ENCODE measurements at places on chromosomes 7 and 10.

- no peak for DNase-seq
These were observed 21.8 kb upstream of the CH25H start for GRCh38 chr10:89228962-89229361.

GRCh38 chr10:70801854-70802253 is 13.9 kb upstream of the SGPL1 start:
- no peak for DNase-seq

- no peak for DNase-seq
These were observed 86.0 kb upstream of the ZNF32 start for GRCh38 chr10:43734716-43735115.

DNA sequence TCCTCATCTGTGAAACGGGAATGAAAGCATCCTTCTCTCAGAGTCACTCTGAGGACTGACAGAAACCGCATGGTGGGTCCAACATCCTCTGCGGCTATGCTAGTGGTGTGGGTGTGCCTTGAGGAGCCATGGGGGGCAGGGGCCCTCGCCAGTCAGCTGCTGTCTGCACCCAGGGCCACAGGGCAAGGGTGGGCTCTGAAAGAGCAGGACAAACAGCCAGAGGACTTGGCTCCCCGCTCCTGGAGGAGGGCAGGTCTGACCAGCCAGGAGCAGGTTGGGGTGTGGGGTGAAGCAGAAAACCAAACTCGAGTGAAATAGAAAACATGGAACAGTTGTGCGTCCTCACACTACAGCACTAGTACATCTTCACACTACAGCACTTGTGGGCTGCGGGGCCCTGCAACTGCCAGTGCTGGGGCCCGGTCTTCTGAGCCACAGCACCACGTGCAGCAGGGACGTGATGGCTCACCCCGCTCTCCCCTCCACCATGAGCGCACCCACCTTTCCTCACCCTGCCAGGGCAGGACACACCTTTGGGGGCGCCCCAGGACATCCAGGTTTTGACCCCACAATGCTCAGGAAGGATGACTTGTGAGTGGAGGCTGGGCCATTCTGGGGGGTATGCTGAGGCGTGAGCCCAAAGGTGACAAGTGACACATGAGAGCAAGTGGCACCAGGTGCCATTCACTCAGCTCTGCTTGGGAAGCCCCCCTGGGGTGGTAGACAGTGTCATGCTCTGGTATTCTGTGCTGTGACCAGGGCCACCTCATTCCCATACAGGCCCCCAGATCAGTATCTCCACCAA is 96.1 kb upstream of the RET start:
- no peak for DNase-seq

DNA sequence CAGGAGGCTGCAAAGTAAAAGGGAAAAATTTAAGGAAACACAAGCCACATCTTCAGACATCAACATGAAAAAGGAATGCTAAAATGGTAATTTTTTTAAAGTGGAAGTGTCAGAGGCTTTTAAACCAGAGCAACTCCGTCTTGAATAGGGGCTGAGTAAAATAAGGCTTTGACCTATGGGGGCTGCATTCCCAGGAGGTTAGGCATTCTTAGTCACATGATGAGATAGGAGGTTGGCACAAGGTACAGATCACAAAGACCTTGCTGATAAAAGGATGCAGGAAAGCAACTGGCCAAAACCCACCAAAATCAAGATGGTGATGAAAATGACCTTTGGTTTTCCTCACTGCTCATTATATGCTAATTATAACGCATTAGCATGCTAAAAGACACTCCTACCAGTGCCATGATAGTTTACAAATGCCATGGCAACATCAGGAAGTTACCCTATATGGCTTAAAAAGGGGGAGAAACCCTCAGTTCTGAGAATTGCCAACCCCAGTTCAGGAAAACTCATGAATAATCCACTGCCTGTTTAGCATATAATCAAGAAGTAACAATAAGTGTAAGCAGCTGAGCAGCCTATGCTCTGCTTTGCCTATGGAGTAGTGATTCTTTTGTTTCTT is 128.3 kb downstream of the SKAP2 start:
- no peak for DNase-seq

GRCh38 chr7:83289419-83289993 is 126.8 kb upstream of the PCLO start:
- DNase-seq: no peak

DNA sequence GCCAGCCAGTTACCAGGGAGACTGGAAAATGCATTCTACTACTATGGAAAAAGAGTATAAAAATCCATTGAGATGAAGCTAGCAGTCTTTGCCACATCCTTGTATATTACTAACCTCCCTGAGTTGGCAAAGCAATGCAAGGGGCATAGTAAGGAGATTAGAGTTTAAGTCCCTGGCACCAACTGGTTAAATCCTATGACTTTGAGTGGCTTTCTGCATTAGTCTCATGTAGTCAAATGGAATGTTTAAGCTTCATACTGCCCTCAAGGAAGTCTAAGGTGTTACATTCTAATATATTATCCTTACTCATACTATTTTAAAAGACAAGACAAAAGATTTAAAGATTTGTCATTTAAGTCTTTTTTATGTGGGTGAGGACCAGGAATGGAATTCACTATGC is 110.1 kb downstream of the INHBA start:
- no peak for DNase-seq

GRCh38 chr10:98331885-98332284 is 63.9 kb upstream of the LOXL4 start:
- DNase-seq: no peak

GRCh38 chr7:140049339-140050024 is 13.3 kb downstream of the PARP12 start:
- DNase-seq: no peak

- no peak for DNase-seq
These were observed 123.3 kb downstream of the MICU1 start for GRCh38 chr10:72502581-72502980.

- no peak for DNase-seq
These were observed 46.6 kb downstream of the PWWP2B start for GRCh38 chr10:132443605-132443982.

GRCh38 chr10:26222563-26222962 is 6.0 kb downstream of the GAD2 start:
- DNase-seq: no peak

DNA sequence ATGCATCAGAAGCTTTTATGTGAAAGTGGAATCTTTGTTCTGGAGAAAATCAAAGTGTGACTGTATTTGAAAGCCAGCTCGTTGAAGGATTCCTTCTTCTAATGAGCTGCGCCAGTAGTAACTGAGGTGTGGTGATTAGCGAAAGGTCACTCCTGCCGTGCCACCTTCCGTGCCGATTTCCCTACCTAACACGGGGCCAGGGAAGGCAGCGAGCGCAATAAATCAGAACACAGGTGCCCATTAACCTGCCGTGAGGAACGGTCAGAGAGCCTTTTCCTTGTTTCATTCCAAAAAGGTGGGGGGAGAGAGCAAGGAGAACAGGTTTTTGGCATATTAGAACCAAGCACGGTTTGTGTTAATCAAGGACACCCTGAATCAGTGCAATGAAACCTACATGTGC is 258.0 kb downstream of the CELF2 start:
- DNase-seq: no peak

- DNase-seq: no peak
These were observed 13.2 kb upstream of the PWWP2B start for GRCh38 chr10:132383751-132384196.

- DNase-seq: no peak
These were observed 23.2 kb upstream of the SDK1 start for GRCh38 chr7:3277604-3278572.

GRCh38 chr7:157952841-157953645 is 616.2 kb downstream of the DNAJB6 start:
- no peak for DNase-seq

DNA sequence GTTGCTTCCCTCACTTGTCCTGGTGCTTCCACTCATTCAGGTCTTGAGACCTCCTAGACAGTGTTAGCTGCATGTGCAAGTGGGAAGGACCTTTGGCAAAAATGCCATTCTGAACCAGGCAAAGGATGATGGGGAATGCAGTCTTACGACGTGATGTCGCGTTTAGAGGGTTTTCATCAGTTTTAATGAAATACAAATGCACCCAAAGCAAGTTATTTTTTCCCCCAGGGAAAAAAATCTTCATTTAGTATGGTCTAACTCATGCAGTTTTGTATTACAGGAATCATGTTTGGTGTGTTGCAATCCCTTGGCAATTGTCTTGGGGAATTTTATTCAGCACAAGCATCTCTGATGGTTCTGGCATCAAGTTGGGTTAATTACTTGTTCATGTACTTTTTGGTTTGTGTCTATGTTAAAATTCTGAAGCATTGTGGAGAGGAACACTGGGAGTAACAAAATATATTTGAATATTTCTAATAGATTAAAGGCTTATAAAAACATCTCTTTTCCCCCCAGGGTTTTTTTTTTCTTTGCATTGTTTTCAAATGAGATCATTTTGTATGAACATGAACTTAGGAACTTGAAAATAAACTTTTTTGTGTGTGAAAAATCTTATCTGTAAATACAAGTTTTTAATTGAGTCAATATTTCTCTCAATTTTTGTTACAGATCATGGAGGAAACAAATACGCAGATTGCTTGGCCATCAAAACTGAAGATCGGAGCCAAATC is 188.9 kb downstream of the BICC1 start:
- DNase-seq: no peak

- no peak for DNase-seq
These were observed 46.1 kb downstream of the ASB13 start for GRCh38 chr10:5620223-5620721.

DNA sequence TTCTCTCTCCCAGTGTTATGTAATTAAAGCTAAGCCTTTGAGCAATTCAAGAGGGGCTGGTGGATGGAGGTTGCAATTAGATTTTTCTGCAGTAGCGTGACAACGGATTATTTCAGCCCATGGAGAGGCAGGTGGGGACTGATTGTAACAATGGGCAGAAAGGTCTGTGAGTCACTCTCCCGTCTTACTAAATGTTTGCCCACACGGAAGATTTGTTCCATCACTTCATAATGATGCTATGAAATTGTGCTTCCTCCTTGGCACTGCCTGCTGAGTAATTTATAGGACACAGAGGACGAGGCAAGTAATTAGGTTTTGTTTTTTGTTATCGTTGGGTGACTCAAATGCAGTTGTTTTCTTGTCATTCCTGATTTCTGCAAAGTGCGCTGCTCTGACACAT is 594.5 kb upstream of the DPP6 start:
- no peak for DNase-seq

DNA sequence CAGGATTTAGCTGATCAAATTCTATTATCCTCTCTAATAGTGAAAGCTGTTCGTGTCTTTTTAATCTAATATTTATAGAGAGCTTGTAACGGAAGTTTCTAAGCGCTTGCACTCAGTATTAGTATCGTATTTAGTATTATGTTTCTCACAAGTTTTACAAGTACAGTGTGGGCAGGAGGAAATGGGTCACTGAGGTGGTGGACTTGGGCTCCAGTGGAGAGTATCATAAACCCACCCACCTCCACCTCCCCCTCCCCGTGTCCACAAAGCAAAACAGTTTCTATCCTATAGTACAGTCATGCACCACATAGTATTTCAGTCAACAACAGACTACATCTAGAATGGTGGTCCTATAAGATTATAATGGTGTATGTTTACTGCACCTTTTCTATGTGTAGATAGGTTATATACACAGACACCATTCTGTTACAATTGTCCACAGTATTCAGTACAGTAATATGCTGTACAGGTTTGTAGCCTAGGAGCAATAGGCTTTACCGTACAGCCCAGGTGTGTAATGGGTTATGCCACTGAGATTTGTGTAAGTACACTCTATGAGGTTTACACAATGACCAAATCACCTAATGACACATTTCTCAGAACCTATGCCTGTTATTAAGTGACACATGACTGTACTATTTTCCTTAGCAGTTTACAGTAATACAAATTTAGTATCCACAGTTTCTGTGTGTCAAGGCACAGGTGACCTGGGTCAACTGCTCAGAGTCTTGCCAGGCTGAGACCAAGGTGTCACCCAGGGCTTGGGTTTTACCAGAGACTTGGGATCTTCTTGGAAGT is 1021.3 kb upstream of the C7orf33 start:
- DNase-seq: no peak

- no peak for DNase-seq
These were observed 1.7 kb downstream of the ZFYVE27 start for GRCh38 chr10:97738616-97739015.

DNA sequence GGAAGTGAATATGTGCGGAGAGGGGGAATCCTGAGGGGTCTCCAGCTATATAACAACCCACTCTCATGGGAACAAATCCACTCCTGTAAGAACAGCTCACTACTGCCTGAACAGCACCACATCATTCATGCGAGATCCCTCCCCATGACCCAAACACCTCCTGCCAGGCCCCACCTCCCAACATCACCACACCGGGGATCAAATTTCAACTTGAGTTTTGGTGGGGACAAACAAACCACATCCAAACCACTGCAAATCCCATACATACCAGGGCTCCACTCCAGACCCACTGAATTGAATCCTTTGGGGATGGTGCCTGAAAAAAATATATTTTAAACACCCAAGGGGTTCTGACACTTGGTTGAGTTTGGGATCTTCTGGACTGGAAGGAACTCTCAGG is 181.5 kb upstream of the PLXNA4 start:
- no peak for DNase-seq

- DNase-seq: peak; percentile 5
These were observed 152.7 kb downstream of the SKIDA1 start for GRCh38 chr10:21372651-21373410.

DNA sequence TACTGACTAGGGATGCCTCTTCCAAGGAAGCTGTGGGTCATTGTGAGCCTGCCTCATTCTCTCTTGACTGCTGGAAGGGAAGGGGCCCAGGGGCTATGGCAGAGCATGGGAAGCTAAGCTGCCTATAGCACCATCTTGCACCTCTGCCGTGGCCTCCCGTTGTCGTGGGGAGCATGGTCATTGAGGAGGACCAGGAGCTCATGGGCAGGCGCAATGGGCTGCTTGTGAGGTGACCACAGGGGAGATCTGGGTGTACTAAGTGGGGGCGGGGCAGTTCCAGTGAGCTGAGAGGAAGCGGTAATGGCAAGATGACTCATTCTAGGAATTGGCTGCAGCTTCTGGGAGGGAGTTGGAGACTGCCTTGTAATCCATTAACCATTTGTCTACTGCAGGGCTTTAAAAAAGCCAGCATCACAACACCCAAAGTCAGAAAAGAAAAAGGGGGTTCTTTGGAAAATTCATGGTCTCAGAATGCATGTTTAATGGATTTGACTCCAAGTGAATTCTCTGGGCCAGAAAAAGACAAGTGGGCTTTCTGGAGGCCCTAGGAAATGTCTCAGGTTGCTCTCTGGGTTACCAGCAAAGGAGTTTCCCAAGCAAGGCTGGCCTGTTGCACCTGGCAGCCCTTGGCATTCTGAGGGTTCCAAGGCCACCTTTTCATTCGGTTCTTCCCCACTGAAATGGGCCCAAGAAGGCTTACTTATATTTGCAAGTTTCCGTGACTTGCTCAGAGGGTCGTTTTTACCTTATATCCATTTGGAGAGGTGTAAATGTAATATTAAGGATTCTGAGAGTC is 3.6 kb downstream of the DUSP5 start:
- no peak for DNase-seq

Measured in NCI-H1048 (cell line).